ENCODE measurements at places on chromosomes 2 and 18.

GRCh38 chr2:147076634-147077033, 768.2 kb upstream of the ACVR2A start:
- DNase-seq = no peak

DNA sequence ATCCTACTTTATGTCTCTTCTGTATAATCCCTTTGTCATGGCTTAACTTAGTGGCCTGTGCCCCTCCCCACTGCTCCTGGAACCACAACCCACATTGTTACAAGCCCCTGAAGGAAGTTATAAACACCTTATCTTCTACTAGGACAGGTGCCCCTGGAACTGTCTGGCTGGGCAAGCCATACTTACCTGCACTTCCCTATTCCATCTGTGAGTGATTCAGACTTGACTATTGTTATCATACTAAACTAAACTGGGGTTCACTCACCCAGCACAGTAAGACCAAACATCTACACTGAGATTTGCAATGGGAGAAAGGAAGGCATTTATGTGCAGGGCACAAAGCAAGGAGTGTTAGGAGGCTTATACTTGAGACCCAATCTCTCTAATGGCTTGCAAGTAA, 3.7 kb upstream of the UGT1A6 start:
- no peak for DNase-seq

- no peak for DNase-seq
These were observed 2.2 kb downstream of the MYT1L start for GRCh38 chr2:2328848-2329247.

DNA sequence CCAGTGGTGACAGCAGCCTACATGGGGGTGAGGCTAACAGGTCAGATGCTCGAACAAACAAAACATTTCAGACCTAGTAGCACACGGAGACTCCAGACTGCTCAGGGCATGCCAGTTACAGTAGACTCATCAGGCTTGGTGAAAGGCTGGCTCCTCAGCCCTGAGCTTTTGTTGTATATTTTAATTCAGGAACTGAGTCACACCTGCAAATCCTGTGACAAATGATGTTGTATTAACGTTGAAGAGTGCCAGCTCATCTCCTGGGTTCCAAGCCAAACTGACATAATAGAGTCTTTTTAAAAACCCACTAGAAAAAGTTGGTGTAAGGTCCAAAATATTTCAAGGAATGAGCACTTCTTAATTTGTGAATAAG, 65.3 kb downstream of the C1D start:
- DNase-seq = no peak

DNA sequence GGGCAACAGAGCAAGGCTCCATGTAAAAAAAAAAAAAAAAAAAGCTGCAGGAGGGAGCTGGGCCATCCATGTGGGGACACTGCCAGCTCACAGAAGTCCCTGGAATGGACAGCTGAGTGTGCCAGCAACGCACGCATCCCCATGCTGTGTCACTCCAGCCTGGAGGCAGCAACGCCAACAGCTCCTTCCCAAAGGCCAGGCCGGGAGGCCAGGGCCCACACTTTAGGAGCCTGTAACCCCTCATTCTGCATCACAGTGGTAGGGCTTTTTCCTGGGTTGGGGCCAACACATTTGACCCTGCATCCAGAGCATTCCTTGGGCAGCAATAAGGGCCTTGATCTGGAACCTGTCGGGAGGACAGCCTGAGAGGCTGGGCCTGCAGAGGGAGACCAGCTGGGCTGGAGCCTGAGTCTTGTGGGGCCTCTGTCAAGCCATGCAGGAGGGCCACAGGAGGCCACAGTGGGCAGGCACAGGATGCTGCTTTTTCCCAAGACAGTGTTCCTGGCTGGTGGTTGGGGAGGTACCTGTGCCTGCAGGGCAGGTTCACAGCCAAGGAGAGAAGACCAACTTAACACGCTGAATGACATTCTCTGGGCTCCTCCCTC, 16.8 kb upstream of the KCNK3 start:
- no peak for DNase-seq

DNA sequence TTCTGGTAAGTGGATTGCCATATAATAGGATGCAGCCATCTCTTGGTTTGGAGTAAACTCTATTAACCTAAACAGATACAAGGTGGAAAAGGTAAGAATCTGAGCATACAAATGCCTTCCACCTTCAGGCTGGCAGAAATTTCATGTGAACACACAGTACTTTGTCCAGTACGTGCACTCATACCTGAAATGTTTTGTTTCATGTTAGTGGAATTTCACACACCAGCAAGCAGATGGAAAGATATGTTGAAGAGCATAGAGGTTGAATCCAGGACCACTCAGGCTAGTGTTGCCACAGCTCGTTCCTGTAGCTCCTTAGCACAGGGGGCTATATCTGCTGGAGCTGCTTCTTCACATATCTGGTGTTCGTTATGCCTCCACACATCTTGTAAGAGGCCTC, 34.0 kb downstream of the CRIM1 start:
- DNase-seq = no peak

GRCh38 chr2:29192526-29192925, 77.3 kb downstream of the CLIP4 start:
- no peak for DNase-seq

DNA sequence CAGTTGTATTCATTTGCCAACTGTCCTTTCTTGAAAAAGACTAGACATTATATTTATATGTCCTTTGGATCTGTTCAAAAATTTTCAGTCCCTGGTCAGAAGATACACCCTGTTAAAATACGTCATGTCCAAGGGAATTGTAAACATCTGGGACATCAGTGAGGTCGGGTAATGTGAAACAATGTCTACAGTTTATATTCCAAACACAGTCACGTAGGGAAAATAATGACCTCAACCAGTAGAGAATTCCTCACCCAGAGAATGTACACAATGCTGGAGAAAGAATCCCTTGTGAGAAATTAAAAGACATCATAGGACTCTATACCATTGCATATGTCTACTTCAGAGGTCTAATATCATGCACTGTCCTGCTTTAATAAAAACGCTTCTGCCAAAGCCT, 888.0 kb upstream of the CHAC2 start:
- no peak for DNase-seq

- DNase-seq = no peak
These were observed 74.2 kb upstream of the LCLAT1 start for GRCh38 chr2:30372826-30373225.

GRCh38 chr2:82752396-82752795, 1706.7 kb downstream of the SUCLG1 start:
- no peak for DNase-seq

DNA sequence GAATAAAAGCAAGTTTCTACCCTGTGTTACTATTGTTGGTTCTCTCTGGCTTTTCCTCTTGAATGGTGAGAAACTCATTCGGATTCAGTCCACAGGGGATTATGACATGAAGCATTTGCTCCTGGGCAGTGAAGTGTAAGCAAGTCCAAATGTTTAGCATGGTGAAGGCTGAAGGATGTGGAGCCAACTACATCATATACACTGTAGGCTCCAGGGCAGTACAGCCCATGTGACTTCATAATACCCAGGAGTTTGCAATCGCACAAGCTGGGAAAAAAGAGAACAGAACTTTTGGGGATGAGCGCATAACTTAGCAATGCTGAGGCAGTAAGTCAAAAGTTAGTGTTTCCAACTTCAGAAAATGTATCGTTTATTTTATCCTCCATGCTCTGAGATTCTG, 695.7 kb upstream of the POU3F3 start:
- no peak for DNase-seq

- DNase-seq = no peak
These were observed 1009.9 kb upstream of the KLHL29 start for GRCh38 chr2:22375096-22375495.

DNA sequence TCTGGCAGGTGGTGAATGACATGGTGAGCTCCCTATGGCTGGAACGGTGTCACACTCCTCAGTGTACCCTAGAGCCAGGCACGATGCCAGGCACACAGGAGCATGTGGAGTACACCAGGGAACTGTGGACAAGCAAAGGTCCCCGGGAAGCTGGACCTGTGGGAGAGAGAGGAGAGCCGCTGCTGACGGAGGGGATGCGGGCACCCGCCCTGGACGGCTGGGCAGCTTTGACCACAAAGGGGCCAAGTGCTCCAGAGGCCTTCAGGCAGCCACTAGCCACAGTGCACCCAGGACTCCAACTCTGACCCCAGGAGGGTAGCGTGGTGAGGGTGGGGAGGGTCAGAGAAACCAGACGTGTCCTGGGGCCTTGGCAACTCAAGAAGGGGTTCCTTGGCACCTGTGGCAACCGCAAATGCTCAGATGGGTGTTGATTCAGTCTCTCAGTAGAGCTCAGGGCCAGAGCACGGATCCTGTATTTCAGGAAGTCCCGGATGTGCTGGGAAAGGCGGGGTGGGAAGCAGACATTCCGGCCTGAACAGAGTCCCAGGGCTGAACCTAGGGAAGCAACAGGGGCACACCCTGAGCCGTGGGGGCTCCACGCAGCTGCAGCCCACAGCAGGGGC, 2.3 kb upstream of the MAB21L4 start:
- no peak for DNase-seq

DNA sequence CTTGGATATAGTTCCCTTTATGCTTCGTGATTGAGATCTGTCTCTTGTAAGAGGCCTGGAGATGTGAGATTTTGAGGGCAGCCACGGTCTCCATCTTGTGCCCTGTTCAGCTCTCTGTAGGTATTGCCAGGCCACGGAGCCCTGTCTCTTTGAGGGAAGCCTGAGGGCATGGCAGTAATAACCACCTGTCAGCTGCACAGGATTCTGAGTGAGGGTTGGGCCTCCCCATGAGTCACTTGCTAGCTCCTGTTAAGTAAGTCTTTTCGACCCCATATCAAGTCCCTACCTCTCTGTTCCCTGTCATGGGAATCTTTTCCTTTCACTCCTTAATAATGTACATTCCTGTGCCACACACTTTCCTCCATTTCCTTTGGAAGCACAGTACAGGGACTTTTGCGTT, 20.4 kb downstream of the LYPD6B start:
- no peak for DNase-seq

- no peak for DNase-seq
These were observed 138.7 kb upstream of the AQP4 start for GRCh38 chr18:27004056-27004829.

- DNase-seq = no peak
These were observed 389.8 kb downstream of the GALNT13 start for GRCh38 chr2:154261473-154262027.

GRCh38 chr18:2485983-2486382, 85.3 kb downstream of the METTL4 start:
- no peak for DNase-seq

DNA sequence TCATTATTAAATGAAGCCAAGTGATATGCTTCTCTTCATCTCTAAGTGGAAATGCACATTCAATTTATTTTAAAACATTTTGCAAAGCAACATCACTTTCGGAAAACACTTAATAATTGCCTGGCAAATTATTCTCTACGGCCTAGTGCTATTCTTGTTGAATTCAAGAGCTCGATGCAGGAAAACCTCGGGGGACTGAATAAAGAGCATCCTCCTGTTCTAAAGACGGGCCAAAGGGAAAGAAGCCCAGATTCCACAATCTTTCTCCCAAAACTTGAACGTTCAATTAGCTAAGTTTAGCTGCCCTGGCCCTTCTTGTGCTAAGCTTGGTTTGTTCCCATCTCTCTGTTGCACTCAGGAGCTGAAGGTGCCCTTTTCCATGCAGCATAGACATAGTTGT, 23.2 kb upstream of the SEH1L start:
- no peak for DNase-seq

GRCh38 chr2:233075141-233075965, 15.2 kb downstream of the INPP5D start:
- DNase-seq = no peak

DNA sequence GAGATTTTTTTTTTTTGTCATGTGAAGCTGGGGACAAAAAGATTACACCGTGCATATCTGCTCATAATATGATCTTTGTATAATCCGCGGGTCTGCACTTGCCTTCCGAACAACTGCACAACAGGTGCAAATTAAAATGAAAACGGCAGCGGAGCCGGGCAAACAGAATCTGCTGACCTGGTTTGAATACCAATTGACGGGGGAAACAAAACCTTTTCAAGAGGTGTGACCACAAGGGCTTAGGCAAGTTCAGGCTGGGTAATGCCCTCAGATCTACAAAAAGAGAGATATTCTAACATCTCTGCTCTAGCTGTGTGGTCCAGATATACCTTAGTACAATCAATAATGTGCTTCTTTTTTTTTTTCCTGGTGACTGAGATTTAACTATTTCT, 88.5 kb downstream of the ZEB2 start:
- no peak for DNase-seq

GRCh38 chr2:151260573-151261230, 961 bp downstream of the RBM43 start:
- no peak for DNase-seq

DNA sequence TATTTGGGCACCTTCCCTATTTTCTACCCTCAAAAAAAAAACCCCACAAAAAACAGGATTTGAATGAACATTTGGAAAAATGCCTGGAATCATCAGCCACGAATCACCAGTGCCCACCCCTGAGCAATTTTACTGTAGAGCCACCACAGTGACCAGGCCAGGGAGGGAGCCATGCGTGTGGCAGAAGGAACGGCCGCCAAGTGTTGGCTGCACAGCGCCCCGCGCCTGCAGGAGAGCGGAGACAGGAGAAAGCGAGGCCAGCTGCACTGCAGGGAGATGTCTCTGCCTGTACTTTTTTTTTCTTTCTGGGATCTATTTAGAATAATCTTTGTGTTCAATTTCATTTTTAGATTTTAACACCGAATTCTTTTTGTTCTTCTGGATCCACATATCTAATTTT, 269.3 kb upstream of the RAB12 start:
- no peak for DNase-seq

GRCh38 chr2:219289537-219290361, 10.6 kb downstream of the DNAJB2 start:
- no peak for DNase-seq

DNA sequence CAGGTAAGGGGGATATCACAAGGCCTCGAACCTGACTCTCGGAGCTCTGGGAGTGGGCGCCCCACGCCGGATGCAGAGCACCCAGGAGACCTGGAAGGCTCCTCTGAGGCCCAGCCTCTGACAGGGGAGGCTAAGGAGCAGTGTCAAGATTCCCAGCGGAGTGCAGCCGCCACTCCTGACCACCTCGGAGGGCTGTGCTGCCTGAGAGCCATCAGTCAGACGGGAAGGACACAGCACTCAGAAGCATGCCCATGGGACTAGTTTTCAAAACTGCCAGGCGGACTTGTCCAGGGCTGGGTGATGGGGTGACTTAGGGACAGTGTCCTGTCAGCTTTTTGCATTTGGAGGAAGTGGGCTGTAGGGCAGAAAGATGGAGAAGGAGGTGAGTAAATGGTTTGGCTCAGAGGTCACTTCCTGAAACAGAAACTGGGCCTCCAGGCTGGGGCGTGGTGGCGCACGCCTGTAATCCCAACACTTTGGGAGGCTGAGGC, 34.6 kb upstream of the B3GNT7 start:
- no peak for DNase-seq

GRCh38 chr2:237574894-237575868, 8.8 kb downstream of the PRLH start:
- DNase-seq = no peak

- DNase-seq = no peak
These were observed 606 bp downstream of the OTOF start for GRCh38 chr2:26477126-26477910.
